ENCODE measurements at places on chromosomes 11 and 22. TPM values are rescaled to one million over a fixed set of nuclear protein-coding genes. Genes with fewer than 3 reads are reported as not detected.

DNA sequence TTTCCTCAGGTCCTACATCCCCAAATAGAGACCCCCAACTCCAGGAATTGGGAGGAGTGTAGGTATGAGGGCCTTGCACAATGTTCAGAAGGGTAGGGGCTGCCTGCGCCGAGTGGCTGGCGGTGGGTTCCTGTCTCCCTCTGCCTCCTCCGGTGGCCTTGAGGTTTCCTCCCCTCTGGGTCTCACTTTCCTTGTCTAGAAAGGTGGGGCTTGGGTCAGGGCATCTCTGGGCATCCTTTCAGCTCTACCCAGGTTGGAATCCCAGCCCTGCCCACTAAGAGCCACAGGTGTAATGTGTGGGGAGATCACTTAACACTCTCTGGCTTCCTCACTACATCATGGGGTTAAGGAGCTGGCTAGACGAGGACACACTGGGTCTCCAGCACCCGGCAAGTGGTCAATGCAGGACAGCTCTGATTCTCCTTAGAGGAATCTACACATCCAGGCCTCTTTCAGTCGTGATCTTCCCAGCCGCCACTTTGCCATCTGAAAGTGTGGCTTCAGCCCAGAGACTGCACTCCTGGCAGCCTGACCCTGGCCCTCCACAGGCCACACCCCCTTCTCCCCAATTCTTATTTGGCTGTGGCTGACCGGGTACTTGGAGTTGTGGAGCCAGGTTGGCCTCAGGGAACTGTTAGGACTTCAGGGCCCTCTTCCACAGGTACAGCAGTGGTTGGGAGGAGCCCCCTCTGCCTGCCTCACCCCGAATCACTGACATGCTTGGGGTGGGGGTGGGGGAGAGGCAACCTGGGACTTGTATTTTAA, 22.1 kb downstream of the PRDM11 start:
- no peak for DNase-seq

DNA sequence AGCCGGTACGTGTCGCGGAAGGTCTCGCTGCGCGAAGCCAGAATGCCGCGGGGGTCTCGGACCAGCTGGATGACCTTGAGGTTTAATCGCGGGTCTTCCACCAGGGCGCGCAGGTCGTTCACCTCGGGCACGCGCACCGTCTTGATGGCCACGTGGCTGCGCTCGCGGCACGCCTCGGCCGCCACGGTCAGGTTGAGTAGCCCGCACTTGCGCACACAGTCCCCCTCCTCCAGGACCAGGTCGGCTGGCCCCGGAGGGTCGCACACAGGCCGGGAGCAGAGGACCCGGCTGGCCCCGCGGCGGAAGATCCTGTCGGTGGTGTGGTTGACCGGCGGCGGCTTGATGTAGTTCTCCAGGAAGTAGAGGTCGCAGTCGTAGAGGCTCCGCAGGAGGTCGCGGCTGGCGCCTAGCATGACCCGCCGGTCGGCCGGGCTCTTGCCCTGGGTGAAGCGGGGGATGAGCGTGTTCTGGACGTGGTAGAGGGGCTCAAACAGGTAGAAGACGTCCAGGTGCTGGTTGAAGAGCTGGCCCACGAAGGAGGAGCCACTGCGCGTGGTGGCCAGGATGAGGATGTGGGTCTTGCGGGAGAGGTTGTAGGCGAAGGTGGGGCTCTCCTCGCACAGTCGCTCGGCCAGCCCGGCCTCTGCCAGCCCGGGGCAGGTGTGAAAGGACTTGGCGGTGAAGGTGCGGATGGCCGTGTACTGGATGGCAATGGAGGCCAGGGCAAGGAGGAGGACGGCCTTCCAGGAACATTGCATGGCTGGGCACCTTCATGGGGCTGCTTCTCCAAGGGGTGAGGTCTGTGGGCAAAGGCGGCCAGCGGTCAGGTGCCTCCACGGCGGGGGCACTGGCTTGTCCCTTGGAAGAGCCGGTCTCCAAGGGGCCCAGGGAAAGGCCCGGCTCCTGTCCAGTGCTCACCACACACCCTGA, 15.0 kb downstream of the CHST1 start:
- no peak for DNase-seq

DNA sequence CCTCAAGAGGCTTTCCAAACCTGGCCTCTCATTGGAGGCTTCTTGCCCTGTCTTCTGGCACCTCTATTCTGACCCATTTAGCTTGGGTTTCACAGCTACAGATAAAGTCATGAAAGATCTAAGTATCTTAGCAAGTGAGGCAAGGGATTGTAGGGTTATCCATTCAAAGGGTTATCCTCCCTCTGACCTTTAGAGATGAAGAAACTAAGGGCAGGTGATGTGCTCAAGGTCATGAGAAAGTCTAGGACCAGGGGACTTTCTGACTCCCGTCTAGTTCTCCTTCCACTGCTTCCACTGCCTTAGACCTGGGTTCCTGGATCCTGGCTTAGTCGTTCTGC, 7.2 kb downstream of the PHOX2A start:
- DNase-seq: no peak

GRCh38 chr11:8038811-8039529, 42.0 kb upstream of the TUB start:
- DNase-seq: no peak

DNA sequence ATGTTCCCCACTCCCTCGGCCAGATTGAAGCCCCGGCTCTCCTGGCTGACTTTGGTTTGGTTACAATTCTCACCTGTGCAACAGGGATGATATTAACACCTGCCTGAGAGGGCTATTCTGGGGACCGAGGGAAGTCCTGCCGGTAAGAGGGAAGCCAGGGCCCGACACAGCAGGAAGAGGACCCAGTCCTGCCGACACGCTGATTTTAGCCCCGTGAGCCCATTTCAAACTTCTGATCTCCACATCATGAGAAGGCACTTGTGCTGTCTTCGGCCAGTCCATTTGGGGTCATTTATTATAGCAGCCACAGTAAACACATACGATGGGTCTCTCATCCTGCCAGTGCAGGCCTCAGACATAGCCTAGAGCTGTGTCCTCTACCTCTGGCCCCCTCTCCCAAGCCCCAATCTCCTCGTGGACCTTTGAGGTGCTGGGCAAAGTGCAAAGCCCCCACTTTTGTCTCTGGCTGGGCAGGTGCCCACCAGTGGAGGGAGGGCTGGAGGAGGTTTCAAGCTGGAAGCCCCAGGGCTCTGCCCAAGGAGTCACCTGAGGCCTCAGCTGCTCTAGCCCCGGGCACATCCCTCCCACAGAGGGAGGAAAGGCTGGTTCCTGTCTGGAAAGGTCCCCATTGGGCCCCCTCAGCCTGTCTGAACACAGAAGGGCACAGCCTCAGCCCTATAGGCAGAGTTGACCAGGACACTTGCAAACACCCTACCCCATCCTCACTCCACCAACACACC, 59.1 kb upstream of the FGF3 start:
- DNase-seq: no peak

DNA sequence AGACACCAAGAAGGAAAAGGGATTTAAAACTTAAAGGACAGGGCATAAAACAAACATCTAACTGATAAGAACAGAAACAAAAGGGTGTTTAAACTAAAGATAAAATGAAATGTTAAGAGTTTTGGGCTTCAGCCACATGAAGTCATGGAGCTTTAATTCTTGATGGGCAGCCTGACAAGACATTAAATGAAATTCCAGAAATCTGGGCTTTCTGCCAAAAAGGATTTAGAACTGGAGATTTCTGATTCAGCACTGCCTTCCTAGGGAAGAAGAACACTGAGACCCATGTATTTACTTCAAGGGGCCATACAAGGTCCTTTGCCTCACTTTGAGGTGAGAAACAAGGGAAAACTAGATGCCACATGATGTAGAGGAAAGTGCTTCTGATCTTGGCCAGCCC, 355.9 kb upstream of the RAG2 start:
- no peak for DNase-seq

DNA sequence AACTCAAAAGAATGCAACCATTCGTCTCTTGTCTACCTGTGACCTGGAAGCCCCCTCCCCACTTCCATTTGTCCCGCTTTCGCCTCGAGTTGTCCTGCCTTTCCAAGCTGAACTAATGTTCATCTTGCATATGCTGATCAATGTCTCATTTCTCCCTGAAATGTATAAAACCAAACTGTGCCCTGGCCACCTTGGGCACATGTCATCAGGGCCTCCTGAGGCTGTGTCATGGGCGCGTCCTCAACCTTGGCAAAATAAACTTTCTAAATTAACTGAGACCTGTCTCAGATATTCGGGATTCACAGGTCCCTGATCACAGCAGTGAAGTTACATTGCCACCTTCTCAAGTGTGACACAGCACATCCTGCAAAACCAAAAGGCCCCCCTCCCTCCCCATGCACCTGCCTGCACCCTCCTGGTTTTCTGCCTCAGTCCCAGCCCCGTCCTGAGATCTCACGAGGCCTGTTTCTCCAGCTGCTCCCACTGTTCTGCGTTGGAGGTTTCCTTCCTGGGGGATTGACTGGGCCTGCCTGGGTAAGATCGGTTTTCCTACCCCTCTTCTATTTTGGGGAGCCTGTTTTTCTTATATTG, 1328.7 kb downstream of the TBC1D22A start:
- no peak for DNase-seq

DNA sequence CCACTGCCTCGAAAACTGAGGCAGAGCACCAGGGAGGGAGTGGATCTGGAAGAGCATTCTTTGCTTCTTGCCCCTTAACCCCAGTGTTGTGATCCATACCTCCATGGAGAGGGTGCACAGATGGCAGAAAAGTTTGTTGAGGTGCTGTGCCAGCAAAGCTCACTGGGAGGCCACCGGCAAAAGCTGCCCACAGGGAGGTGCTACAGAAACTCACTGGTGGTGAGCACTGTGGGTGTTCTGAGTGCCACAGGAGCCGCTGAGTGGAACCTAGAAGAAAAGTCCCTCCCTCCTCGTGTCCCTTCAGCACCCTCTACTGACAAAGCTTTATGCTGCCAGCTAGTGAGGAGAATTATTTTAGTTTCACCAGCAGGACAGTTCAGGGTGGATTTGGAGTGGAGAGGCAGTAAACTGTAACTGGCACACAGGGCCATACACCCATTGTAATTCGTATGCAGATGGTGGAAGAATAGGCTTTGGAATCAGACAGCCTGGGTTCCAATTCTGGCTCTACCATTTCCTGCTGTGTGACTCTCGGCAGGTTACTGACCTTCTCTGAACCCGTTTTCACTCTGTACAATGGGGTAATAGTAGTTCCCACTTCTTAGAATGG, 84.6 kb downstream of the SWAP70 start:
- DNase-seq: peak; percentile 16

DNA sequence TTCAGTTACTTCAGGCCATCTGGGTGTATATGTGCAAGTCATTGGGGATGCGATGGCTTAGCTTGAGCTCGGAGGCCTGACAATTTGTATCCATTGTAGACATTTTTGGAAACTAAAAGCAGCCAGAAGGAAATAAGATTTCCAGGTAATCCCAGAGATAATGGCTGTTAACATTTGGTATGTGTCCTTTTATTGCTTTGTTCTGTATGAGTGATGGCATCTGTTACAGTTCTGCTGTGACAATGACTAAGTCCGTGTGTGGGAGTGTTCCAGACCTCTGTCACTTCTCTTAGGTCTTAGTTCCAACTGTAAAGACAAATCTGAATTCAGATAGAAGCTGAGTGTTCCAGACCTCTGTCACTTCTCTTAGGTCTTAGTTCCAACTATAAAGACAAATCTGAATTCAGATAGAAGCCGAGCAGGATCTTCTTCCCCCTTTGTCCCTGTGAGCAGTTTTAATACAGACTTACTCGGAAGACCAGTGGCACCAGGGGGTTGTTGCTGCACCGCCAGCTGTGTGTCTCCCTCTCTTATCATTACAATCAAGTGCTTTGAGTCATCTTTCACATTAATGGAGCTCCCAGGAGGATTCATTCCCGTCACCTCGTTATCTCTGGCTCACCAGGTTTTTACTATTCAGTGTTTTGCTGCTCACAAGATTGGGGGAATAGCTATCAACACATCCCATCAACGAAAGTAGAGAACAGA, 190.9 kb upstream of the SORL1-AS1 start:
- DNase-seq: no peak

DNA sequence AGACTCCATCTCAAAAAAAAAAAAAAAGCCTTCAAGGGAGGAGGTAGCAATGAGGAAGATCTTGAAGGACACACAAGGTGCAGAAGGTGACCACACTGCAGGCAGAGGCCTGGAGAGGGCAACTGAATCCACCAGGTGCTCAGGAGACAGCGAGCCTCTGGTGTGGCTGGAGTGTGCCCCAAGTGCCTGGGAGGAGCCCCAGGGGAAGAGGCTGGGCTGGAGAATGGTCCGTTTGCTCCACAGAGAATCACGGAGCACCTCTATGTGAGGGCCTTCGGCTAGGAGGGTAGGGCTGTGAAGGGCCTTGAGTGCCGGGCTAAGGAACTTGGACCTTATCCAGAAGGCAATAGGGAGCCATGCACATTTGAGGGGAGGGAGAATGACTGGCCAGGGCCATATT, 50.3 kb downstream of the ARRB1 start:
- no peak for DNase-seq

GRCh38 chr11:134667175-134667500, 255.1 kb upstream of the B3GAT1 start:
- DNase-seq: no peak

- DNase-seq: no peak
Measured at GRCh38 chr22:40029189-40029890, 34.6 kb downstream of the FAM83F start.

- DNase-seq: peak; percentile 50
Measured at GRCh38 chr22:39144101-39144767, 8.2 kb downstream of the CBX7 start.

DNA sequence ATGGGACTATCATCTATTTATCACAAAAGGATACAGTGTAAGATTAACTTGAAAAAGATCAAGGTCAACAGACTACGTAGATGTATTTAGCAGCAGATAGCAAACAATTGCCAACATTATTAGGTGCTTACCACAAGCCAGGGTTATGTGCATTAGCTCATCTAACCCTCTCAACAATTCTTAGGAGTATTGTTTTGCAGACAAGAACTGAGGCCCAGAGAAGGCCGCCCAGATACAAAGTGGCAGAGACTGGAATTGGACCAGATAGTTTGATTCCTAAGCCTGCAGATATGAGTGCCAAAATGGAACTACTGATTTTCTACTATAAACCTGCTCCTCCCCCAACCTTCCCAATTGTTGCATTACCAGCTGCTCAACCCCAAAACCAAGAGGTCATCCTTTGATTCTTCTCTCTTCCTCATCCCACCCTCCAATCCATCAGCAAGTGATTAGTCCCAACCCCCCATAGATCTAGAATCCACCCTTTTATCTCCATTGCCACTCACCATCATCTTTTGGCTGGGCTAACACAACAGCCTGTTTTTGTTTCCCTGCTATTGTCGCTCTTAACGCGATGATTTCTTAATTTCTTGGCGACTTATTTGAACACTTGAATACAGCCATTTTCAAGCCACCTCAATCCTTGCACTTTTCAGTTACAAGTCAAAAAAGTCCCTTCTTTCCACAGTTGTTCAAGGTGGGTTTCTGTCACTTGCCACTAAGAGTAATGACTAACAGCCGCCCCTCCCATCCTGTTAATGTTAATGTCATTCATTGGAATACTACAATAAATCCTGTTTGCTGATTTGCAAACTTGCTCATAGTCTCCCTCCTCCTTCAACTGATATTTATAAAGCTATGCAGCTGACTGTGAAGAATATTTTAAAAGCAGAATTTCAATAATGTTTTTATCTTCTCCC, 2.7 kb downstream of the TMEM123 start:
- no peak for DNase-seq

The KCNK4 gene
- not detected for total RNA-seq

The FXYD6 gene
- total RNA-seq: 0.11 TPM

The FREY1 gene
- 2.0 TPM for total RNA-seq

The MS4A14 gene
- not detected for total RNA-seq

The ZNF215 gene
- total RNA-seq: 0.72 TPM

The FAM180B gene
- 0.20 TPM for total RNA-seq

The CDHR5 gene
- total RNA-seq: not detected

The MS4A2 gene
- total RNA-seq: not detected

The LGR4 gene
- total RNA-seq: 0.39 TPM

The TUBGCP6 gene
- 52.2 TPM for total RNA-seq

The HORMAD2 gene
- total RNA-seq: not detected

The CLMP gene
- total RNA-seq: 0.09 TPM

The FAT3 gene
- not detected for total RNA-seq

The TEX54 gene
- 0.50 TPM for total RNA-seq
